ENCODE measurements at places on chromosomes 11 and 22.

DNA sequence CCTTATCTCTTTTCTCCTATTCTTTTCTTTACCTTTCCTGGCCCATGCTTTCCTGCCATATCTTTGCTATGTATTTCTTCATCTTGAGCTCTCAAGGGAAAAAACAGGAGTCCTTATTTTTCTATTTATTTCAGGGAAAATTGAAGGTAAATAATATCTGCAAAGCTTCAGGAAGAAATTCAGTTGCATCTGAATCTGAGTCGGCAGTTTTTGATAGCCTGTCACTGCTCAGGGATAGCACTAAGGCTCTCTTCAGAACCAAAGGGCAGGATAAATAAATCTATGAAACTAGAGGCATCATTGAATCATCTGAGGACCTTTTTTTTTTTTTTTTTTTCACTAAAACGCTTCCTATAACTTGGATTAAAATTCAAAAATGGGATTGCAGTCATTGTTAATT, 288.9 kb downstream of the TMEM135 start:
- DNase-seq = no peak

GRCh38 chr11:20112291-20113148, 47.8 kb downstream of the DBX1 start:
- no peak for DNase-seq

- no peak for DNase-seq
Measured at GRCh38 chr11:35414311-35414710, 5.0 kb downstream of the SLC1A2 start.

DNA sequence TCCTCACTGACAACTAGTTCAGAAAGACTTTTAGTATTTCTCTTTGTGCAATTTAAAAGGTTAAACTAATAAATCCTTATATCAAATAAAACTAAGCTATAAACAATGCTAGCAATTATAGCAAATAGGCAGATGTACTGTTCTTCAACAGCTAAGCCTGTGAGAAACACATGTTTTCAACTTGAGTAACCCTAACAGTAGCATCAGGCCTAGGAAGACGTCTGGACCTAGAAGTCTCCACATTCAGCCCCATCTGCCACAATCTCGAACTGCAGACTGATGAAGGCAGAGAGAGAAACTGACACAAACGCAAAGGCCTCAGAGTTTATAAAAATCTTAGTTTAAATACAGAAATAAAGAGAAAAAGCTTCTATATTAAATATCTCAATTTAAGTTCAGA, 2.5 kb downstream of the ST13 start:
- no peak for DNase-seq
